ENCODE measurements at places on chromosomes 7 and 10.

GRCh38 chr7:49333180-49333881 lies 409.0 kb downstream of the CDC14C start:
- no peak overlapping the region for H3K4me3 ChIP-seq
- H3K27me3 ChIP-seq, result no peaks in the 10 kb centered on the region
- ATAC-seq, result no peak
- no peaks in the 10 kb centered on the region for H3K36me3 ChIP-seq
- H3K27ac ChIP-seq, result no peak overlapping the region

GRCh38 chr7:140342727-140343514 lies 55.4 kb downstream of the SLC37A3 start:
- H3K36me3 ChIP-seq, result peaks cover 57% of the 10 kb centered on the region
- H3K4me3 ChIP-seq, result no peak overlapping the region
- no peak overlapping the region for H3K27ac ChIP-seq
- H3K27me3 ChIP-seq, result no peaks in the 10 kb centered on the region

- H3K27me3 ChIP-seq, result no peaks in the 10 kb centered on the region
- peak; percentile 93 for ATAC-seq
- peak overlapping the region; percentile 83 for H3K27ac ChIP-seq
- H3K4me1 ChIP-seq, result peaks cover 63% of the 10 kb centered on the region
- no peak overlapping the region for H3K4me3 ChIP-seq
- H3K36me3 ChIP-seq, result peaks cover 6% of the 10 kb centered on the region
Measured at GRCh38 chr10:103181244-103181643, 11.8 kb downstream of the NT5C2 start.

- no peak overlapping the region for H3K4me3 ChIP-seq
- H3K4me1 ChIP-seq, result peaks cover 11% of the 10 kb centered on the region
Measured at GRCh38 chr10:13003004-13003403, 1.5 kb upstream of the CCDC3 start.

DNA sequence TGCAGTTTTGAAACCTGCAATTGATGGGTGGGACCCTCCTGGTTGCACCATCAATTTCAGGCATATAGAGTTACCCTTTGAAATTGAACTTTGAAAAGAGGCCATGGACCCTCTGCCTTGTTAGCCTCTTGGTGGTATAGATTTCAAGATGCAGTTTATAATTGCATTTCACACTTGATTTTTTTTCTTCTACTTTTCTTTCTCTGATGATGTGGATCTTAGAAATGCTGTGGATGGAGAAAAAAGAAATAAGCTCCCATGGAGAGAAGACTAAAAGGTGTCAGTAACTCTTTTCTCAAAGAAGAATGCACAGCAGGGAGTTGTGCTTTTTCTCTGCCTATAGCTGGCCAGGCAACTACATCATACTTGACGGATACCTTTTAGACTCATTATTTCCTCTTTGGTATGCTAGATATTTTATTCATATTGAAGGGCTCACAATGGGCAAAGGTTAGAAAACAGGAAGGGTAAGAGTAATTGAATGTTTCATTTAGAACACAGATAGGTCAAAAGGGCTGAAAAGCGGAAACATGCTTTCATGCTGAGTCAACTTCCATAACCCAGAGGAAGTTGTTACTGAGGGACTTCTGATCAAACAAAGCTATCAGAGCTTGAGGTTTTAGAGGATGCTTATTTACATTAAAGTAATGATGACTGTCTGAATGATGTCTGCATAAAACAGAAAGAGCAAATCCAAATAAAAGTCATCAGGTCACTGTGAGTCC lies 773.2 kb upstream of the LRRN3 start:
- no peak for ATAC-seq
- H3K4me1 ChIP-seq, result no peaks in the 10 kb centered on the region
- no peaks in the 10 kb centered on the region for H3K36me3 ChIP-seq
- H3K27me3 ChIP-seq, result no peaks in the 10 kb centered on the region
- no peak overlapping the region for H3K27ac ChIP-seq

All from stimulated activated memory B cell treated with anti-CD40 and anti-IgM and Interleukin-4, amounts not matched to agents 10 μg/mL and 1 μg/mL and 100 μg/mL, for 72 hours (primary cell).